ENCODE measurements at places on chromosomes 11 and 22.

GRCh38 chr11:134661660-134662059, 249.6 kb upstream of the B3GAT1 start:
- DNase-seq: no peak

DNA sequence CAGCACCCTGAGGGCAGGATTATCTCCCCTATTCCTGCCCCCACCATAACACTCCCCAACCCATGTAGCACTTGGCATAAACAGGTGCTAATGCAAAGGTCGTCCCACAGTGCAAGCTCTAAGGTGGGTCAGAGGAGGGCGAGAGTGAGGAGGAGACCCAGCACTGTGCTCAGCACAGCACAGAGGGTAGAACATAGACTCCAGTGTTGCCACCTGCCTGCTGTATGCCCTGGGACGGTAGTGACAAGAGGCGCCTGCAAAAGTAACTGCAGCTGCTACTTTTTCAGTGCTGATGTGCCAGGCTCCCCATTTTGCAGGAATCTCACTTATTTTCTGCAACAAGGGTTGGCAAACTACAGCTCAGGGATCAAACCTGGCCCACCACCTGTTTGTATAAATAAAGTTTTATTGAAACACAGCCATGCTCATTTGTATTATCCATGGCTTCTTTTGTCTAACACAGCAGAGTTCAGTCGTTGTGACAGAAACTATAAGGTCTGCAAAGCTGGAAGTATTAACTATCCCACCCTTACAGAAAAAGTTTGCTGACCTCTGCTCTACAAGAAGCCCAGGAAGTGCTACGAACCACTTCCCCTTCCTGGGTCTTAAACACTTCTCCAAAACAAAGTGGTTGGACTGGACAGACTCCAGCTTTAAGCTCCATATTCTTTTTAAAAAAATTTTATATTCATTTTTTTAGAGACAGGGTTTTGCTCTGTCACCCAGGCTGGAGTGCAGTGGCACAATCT, 16.9 kb upstream of the CDC42BPG start:
- DNase-seq: no peak

GRCh38 chr11:113048820-113049768, 87.9 kb downstream of the NCAM1 start:
- no peak for DNase-seq

- DNase-seq: peak; percentile 19
Observed at GRCh38 chr22:35085621-35086020, 19.7 kb downstream of the ISX start.

DNA sequence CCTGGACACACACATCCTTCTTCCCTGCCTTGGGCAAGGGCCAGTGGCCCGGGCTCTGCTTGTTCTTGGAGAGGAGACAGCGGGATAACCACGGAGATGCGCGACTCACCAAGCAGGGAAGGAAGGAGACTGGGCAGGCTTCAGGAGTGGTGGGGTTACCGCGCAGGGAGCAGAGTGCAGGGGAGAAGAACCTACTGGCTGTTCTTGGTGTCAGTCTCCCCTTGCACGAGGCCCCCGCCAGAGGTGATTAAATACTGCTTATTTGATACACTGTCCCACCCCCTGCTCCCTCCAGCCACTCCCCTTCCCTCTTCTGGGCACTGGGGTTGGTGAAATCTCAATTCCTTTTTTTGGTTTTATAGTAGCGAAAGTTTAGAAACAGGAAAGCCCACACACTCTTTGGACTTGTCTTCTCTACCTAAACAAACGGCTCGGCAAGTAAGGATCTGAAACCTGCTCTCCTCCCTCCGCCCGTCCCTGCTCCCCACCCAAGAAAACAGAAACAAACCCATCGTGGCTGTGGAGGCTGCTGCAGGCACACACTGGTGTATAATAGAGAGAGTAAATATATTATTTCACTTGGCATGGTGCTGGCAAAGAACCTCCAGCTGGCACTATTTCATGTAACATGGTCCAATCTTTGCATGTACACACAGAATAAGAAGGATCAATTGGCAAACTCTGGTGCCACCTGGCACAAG, 10.8 kb downstream of the LARGE2 start:
- DNase-seq: no peak

DNA sequence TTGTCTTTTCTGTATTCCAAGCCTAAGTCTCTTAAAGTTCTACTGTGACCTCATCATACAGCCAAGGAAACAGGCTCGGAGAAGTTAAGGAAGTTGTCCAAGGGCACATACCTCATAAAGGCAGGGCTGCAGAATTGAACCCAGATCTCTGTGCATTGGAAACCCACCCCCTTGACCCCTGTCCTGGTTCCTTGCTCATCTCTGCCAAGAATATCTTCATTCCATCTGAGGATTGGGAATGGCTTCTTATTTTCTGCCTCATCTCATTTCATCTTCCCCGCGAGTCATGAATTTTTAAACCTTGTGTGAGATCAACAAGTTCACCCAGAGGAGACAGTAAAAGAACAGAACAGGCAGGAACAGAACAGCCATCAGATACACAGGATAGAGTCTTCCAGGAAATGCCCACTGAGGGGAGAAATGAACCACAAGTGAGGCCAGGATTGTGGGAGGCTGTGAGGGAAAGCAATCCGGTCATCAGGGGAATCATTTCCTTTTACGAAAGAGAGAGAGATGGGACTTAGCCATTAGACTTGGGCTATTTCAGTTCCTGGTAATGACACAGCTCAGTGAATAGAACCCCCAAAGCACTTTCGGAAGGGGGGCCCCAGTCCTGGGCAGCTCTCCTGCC, 34.4 kb upstream of the LRRC10B start:
- no peak for DNase-seq

DNA sequence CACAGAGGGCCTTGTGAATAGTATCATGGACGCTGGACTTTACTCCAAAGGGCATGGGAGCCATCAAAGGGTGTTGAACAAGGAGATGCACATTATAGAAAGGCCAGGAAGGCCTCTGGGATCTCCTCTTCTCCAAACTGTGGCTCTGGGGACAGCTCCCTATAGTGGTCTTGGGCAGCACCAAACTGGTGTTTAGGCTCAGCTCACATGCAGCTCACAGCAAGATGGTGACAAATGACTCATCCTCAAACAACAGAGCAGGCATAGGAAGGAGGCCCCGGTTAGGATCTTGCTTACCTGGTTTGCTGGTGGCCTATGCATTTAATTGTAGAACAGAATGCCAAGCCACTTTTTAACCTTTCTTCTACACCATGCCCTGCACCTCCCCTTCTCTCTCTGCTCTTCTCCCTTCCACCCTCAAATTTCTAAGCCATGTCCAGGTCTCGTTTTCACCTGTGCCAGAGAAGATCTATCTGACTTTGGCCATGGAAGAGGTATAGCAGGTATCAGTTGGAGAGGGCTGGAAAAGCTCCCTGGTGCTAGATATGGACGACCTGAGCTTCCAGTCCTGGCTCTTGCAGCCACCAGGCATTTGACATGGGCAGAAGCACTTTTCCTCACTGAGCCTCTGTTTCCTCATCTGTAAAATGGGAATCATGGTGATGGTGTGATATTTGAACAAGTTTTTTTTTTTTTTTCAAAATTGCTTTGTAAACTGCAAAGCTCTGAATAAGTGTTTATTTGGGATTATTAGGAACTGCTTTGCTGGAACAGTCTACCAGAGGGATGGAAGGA, 14.4 kb upstream of the EHF start:
- no peak for DNase-seq

DNA sequence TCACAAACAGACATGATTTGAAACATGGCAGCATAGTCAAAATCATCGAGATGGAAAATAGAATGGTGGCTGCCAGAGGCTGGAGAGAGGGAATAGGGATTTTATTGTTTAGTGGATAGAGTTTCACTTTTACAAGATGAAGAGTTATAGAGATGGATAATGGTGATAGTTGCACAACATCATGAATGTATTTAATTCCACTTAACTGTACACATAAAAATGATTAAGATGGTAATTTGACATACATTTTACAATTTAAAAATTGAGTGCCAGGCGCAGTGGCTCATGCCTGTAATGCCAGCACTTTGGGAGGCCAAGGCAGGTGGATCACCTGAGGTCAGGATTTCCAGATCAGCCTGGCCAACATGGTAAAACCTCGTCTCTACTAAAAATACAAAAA, 21.2 kb downstream of the TTC28 start:
- no peak for DNase-seq

DNA sequence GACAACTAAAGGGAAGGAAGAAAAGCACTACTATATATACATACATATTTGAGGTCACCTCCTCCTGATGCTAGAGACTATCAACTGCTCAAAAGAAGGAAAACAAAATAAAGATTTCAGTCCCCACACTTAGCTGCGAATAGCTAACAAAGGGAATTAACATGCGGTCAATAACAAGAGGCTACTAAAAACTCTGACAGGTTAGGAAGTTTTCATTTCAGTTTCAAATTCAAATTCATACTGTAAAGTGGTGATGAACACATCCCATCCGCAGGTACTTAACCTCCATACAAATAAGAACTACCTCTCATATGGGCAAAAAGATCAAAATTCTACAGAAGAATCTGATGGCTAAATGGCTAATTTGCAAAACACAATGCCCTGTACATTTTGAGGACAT, 2.6 kb downstream of the NAP1L4 start:
- DNase-seq: no peak

GRCh38 chr11:122150216-122151124, 34.5 kb upstream of the BLID start:
- DNase-seq: peak; percentile 54

- DNase-seq: no peak
Observed at GRCh38 chr11:81092522-81092921, 1641.1 kb downstream of the FAM181B start.

- no peak for DNase-seq
Observed at GRCh38 chr22:24417200-24417599, 10.2 kb upstream of the ADORA2A start.

- DNase-seq: no peak
Observed at GRCh38 chr11:1116104-1116503, 41.4 kb downstream of the MUC2 start.

DNA sequence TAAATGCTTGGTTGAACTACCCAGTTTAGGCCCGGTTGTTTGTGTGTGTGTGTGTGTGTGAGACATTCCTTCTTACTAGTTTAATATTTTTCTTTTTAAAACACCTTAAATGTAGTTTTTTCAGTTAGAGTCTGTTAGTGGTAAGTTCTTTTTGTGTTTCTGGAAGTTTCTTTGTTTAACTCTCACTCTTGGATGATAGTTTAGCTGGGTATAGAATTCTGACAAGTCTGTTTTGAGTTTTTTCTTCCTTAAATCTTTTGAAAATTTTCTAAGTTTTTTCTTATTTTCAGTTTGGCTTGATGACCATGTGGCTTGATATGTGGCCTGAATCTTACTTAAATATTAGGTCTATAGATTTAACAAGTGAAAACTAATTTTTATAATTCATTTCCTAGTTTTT, 60.1 kb downstream of the PDE3B start:
- DNase-seq: no peak

- no peak for DNase-seq
Observed at GRCh38 chr22:28955817-28956216, 72.4 kb downstream of the ZNRF3 start.

DNA sequence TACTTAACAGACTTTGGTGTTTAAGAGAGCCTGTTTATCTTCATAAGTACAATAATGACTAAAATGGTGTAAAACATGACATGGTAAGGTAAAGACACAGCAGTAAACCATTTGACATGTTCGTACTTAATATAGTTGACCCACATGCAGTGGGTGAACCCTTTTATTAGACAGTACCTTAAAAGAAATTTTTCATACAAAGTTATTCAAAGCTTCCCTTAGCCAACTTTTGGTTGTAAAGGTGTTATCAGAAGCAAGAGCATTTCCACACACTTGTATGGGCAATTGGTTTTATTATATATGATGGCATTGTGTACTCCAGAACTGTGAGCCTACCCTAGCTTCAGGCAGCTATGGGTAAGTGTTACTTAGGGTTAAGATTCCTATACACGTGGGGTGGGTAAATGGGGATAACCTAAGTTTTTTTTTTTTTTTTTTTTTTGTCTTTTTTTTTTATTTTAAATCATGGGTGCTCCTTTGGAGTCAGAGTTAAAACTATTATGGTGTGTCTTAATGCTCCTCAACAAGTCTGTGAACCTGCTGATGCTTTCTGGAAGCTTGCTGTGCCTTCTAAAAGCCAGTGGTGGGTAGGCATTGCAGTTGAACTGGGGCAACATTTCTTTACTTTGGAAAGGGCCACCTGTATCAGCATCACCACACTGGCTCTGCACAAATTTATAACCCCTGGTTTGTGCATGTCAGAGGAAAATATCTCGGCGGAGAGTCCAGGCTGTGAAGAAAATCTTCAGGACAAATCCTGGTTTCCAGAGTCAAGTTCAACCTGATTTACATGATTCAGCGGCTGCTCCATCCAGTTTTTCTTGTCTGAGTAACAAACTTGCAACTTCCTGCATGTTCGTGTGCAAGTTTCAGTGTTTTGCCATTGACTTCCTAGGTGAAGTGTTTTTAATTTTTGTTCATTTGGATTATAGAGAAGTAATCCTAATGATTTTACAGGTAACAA, 3.3 kb downstream of the PCF11 start:
- DNase-seq: no peak

GRCh38 chr22:25759825-25760231, 17.8 kb downstream of the MYO18B start:
- DNase-seq: no peak

GRCh38 chr11:102843489-102843888, at the start of gene MMP3:
Gene MMP3 (minus strand): TSS chr11:102843609. CDS start chr11:102843546, 63 bp downstream.
- DNase-seq: no peak

GRCh38 chr22:45200860-45201511, 37.3 kb downstream of the NUP50 start:
- no peak for DNase-seq

DNA sequence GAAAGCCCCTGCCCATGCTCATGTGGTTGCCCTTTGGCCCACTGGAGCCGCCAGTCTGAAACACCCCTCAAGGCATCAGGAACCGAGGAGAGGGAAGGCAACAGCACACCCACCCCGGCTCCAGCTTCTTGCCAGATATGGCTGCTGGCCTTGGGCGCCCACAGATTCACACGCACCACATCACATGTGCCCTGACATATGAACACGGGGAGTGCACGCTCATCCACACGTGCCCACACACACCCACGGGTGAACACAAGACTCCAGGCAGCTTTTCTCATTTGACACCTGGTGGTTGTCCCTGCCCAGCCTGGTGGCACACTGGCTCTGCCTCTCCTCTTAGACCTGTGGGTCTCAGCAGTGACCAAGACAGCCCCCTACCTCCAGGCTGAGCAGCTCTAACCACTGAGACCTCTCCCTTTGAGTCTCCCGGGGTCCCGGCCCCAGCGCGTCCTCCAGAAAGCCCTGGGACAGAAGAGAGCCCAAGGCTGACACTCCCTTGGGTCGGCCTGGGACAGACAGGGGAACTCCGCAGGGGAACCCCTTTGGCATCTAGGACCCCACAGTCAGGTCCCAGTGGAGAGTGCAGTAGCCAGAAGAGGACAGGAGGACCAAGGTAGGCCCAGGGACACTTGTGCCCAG, 2.7 kb upstream of the MAPK12 start:
- DNase-seq: no peak

- no peak for DNase-seq
Observed at GRCh38 chr22:19776433-19777031, 16.0 kb downstream of the TBX1 start.

GRCh38 chr11:120945042-120945441, 78.9 kb upstream of the TBCEL start:
- DNase-seq: no peak
